ENCODE measurements at places on chromosomes 6 and 20.

DNA sequence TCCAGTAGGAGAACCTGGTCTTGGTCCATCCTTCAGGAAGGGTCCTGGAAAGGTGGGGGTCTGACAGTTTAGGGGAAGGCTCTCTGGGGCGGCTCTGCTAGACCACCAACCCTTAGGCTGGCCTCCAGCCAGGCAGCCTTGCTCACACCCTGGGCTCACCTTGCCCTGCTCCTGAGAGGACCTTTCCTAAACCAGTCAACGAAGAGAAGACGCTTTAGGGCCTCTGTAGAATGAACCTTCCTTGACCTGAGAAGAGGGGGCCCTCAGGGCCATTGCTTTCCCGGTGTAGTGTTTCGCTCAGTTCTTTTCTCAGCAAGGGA is 1.1 kb downstream of the CDC25B start:
- DNase-seq: no peak

GRCh38 chr20:1830240-1830639 is 65.0 kb upstream of the SIRPA start:
- no peak for DNase-seq

DNA sequence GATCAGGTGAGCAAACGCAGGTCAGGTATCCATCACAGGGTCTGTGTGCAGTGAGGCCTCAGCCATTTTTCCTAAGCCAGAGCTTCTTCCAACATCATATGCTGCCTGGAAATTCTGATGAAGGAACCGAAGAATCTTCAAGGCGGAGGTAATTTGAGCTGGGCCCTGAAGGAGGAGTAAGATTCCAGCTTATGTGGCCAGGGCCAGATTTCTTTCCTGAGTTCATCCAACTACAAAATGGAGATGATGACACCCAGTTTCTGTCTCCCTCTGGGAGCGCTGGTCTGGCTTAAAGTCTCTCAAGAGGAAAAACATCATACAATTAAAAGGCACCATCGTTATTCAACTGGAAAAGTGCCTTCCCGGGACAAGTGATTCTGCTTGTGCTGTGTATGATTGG is 6.9 kb upstream of the MANBAL start:
- DNase-seq: no peak

DNA sequence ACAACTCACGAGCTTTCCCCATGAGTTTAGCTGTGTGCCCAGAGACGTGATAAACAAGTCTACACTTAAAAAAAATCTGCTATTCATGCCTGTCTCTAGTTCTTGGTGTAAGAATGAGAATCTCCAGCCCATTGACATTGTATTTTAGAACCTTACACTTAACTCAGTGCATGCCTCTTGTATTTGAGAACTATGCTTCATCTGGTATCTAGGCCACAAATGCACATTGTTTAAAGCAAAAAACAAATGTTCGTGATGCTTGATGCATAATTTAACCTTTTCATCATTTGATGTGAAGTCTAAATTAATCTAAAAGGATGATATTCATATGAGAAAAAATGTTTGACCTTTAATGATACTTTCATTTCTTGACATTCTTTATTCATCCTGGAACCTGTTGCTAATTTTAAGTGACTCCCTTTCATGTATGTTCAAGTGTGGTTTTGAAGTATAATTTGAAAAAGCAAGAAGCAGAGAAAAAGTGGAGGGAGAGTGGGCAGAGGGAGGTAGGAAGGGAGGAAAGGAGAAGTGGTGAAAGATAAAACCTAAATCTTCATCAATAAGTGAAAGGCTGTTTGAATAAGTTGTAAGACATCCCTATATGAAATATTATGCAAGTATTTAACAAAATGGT is 116.9 kb downstream of the PFDN4 start:
- no peak for DNase-seq

DNA sequence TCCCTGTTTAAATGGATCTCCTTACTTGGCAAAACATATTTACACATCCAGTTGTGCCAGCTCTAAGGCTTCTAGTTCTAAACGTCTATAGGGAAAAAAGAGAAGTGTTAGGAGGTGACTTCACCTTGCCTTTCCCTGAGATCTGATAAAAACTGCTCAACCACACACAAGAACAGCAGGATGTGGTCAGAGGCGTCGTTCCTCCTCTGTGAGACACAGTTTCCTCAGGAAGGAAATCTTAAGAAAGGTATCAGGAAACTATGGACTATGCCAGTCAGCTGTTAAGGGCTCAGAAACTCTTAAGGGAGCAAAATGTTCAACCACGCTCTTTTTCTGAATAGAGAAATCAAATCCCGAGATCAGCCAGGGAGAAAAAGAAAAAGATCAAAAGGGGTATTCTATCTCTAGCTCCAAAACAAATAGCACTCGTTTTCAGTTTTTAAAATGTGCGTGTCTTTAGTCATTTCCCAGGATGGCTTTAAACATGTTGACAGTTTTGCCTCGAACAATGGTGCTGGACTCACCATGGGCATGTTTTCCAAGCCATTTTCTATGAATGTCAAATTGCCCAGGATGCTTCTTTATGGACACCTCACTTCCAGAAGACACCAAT is 154.5 kb downstream of the HACE1 start:
- peak; percentile 16 for DNase-seq

- no peak for DNase-seq
Observed at GRCh38 chr6:118696271-118696670, 44.9 kb upstream of the CEP85L start.

GRCh38 chr6:162670345-162670744 is 57.2 kb downstream of the PRKN start:
- DNase-seq: no peak

DNA sequence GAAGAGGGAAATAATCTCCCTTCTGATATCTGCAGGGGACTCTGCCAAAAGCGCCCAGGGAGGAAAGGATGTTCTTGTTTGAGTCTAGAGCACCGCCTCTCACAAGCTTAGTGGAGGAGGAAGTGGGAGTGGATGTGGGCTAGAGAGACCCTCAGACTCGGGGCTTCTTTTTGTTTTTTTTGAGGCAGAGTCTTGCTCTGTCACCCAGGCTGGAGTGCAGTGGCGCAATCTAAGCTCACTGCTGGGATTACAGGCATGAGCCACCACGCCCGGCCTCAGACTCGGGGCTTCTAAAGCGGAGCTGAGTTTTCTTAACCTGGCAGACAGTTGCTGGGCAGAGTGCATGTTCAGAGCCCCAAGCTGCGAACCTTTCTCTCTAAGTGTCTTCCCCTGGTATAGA is 310.8 kb downstream of the BMP7 start:
- DNase-seq: no peak

GRCh38 chr20:10559266-10559665 is 114.5 kb downstream of the JAG1 start:
- no peak for DNase-seq

GRCh38 chr6:3535033-3535775 is 78.4 kb upstream of the SLC22A23 start:
- DNase-seq: no peak

GRCh38 chr6:144285548-144285797 is 338 bp downstream of the UTRN start:
- no peak for DNase-seq

- no peak for DNase-seq
Observed at GRCh38 chr6:100595456-100595855, 130.7 kb upstream of the SIM1 start.
